ENCODE measurements at places on chromosomes 1 and 21.

DNA sequence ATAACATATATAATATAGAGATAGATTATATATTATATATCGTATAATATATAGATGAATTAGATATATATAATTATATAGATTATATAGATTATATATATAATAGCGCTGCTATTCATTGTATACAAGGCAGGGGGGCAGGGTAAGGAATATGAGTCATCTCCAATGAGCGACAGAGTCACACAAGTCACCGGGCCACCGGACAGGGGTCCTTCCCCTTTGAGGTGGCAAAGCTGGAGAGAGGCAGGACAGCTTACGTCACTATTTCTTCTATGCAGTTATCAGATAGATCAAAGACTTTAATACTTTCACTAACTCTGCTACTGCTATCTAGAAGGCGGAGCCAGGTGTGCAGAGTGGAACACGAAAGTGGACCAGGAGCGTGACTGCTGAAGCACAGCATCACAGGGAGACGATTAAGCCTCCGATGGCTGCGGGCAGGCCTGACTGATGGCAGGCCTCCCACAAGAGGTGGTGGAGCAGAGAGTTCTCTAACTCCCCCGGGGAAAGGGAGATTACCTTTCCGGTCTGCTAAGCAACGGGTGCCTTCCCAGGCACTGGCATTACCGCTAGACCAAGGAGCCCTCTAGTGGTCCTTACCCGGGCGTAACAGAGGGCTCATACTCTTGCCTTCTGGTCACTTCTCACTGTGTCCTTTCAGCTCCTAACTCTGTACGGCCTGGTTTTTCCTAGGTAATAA is 2154.7 kb downstream of the MRPL39 start:
- no peak for DNase-seq

GRCh38 chr1:79726911-79727310 is 720.4 kb upstream of the ADGRL4 start:
- DNase-seq = no peak

DNA sequence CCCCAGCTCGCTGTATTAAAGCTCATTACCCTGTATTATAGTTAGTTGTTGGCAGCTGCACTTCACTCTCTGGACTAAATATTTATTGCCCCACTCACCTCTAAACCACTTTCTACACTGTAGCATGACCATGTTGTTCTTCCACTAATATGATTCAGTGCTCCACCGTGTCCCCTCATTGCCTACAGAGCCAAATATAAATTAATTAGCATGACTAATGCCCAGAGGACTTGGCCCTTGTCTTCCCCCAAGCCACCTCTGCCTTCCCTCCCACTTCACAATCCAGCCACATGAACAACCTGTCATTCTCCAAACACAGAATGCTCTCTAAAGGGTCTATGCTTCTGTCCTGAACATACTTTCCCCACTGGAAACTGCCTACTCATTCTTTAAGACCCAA is 276.5 kb downstream of the PLPP3 start:
- DNase-seq = no peak

GRCh38 chr1:92958203-92958970 is 2.9 kb downstream of the DIPK1A start:
- no peak for DNase-seq

GRCh38 chr1:11042995-11043874 is 3.8 kb downstream of the MASP2 start:
- no peak for DNase-seq

- peak; percentile 64 for DNase-seq
Measured at GRCh38 chr1:3775490-3776230, 3.1 kb downstream of the SMIM1 start.

DNA sequence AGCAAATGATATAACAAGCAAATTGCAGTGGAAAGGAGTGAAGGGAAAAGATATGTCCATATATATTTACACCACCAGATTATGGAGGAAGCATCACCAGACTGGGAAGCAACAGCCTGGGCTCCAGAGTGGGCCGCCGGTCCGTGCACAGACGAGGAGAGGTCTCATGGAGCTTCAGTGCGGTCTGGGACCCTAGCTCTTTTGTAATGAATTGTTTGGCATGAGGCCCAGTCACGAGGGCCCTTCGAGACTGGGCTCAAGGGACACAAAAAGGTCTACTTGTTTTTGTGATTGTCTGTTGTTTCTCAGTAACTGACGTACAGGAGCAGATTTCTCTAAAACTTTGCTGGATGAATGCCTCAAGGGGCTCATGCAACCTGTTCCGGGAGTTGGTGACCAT is 12.9 kb upstream of the STUM start:
- DNase-seq = no peak

DNA sequence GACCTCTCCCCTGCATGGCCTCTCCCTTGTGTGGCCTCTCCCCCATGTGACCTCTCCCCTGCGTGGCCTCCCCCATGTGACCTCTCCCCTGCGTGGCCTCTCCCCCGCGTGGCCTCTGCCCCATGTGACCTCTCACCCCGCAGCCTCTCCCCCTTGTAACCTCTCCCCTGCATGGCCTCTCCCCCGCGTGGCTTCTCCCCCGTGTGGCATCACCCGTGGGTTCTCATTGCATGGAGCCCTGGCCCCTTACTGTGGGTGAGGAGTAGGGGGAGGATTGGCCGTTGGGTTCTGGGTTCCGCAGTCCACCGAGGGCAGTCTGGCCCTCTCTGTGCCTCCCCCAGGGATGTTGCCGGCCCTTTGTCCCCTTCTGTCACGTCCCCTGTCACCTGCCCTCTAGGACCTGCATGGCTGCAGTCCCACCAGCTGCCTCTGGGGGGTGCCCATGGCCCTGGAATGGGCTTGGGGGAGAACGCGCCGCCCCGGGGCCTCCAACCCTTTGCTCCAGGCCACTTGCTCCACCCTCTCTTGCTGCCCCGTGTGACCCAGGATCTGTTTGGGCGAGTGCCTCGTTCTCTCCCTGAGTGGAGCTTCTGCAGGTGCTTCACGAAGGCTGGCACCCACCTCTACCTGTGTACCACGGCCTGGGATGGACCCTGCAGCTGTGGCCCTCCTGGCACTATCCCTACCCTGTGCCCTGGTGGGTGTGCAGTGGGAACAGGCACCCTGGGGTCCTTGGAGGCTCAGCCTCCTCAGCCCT is 21.3 kb downstream of the RRP1 start:
- DNase-seq = peak; percentile 64

- peak; percentile 35 for DNase-seq
Measured at GRCh38 chr21:27346041-27346448, 379.2 kb upstream of the ADAMTS5 start.

DNA sequence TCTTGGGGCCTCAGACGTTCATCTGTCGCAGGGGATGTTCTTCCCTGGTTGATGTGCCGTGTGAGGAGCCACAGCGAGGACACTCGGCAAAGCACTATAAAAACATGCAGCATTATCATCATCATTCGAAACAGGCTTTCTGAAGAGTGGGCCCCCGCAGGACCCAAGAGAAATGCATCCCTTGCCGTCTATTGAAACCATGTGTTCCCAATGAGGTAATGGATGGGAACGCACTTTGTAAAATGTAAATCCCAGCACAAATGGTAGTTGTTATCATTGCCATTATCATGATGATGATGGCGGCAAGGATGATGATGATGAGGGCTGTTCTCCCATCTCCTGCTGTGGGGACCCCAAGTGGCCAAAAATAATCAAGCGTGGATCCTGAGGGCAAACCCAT is 76.8 kb downstream of the GLIS1 start:
- no peak for DNase-seq

GRCh38 chr1:175272361-175272760 is 79.8 kb upstream of the KIAA0040 start:
- DNase-seq = no peak

DNA sequence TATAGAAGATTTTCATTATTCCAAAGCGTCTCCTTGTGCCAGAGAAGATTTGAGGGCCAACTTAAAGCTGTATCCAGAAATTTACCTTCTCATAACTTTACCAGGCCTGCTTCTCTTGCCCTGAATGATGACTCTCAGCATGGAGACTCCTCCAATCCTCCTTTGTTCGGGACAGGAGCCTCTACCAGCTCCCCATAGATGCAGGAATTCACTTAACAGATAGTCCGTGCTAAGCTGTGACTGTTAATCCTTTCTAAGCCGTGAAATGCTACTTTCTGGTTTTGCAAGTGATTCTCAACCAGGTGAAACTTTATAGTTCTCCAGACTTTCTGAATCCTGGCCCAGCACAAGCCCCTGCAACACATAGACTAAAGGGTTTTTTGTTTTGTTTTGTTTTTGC is 31.8 kb upstream of the KCND3 start:
- no peak for DNase-seq

- DNase-seq = peak; percentile 59
Measured at GRCh38 chr1:214002472-214002871, 14.7 kb downstream of the PROX1 start.

GRCh38 chr1:238953448-238954010 is 432.8 kb upstream of the CHRM3 start:
- DNase-seq = no peak

DNA sequence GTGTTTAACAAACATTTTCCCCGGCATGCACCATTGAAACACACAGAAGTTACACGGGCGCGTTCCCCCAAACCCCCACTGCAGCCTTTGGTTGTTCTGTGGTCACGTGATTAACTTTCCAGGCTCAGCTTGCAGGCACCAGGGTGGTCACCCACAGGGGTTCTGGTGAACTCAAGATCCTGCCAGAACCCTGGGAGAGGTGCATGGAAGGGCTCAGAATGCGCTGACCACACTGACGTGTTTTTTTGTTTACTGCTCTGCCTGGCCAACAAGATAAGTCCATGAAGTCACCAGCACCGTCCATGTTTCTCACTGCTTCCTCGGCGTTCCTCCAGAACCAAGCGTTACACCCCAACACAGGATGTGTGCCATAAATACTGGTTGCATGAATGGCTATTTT is 229.5 kb upstream of the VAMP3 start:
- peak; percentile 57 for DNase-seq

DNA sequence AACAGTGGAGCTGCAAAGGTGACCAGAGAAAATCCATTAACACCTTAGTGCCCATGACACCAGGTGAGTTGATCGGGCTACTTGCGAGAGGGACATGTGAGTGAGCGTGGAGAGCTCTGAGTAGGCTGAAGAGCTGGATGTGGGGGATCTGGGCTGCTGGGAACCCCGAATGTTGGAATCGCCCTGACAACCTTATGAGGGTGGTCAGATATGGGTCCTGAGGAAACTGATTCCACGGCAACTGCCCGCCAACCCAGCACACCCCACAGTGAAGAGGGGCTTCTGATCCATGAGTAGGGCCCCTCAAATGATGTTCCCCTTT is 705 bp upstream of the QSOX1 start:
- DNase-seq = no peak

GRCh38 chr1:172149346-172149745 is 271.1 kb upstream of the C1orf105 start:
- no peak for DNase-seq

DNA sequence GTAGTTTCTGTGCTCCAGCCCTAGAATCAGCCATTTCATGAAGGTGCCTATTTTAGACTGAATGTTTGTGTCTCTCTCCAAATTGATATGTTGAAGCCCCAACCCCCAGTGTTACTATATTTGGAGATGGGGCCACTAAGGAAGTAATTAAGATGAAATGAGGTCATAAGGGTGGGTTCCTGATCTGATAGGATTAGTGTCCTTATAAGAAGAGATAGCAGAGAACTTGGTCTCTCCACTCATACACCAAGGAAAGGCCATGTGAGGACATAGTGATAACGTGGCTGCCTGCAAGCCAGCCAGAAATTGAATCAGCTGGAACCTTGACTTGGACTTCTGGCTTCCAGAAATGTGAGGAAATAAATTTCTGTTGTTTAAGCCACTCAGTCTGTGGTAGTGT is 12.3 kb downstream of the RAVER2 start:
- peak; percentile 14 for DNase-seq

- DNase-seq = no peak
Measured at GRCh38 chr1:191669629-191670028, 488.6 kb upstream of the RGS18 start.

DNA sequence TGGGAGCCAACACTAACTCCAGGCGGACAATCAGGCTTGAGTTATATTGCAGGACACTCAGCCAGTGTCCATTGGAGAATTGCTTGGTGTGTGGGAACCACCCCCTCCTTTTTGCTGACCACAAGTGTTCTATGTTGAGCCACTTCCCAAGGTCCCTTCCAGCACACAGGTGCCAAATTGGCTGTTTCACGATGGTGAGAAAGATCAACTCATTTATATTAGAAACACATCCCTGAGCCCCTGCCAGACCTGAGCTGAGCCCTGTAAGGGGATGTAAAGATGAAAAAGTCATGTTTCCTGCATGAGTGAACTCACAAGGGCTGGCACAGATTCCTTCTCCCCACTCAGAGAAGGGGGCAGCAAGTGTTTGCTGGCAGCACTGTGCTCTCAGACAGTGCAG is 96.5 kb downstream of the KCNN3 start:
- no peak for DNase-seq

GRCh38 chr1:225435487-225435886 is 7.6 kb upstream of the LBR start:
- no peak for DNase-seq

DNA sequence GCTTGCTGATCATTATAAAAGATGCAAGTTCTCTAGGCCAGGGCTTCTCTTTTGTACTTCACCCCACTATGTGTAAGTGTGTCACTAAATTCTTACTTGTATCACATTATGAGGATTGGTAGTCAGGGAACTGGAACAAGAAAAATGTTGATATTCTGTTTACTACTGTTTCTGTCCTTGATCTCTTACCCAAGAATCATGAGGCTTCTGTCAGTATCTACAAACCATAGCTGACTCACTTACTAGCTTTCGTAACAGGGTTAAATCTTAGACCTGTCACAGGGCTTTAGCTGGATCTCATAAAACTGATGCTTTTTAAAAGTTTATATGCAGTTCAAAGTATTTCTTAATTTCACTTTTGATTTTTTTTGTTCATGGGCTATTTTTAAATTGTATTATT is 681.2 kb downstream of the PLPP3 start:
- DNase-seq = peak; percentile 89
